ENCODE measurements at places on chromosomes 16 and 17.
A peak's percentile ranks its signal among the peaks of the same experiment; 100 is the strongest.

DNA sequence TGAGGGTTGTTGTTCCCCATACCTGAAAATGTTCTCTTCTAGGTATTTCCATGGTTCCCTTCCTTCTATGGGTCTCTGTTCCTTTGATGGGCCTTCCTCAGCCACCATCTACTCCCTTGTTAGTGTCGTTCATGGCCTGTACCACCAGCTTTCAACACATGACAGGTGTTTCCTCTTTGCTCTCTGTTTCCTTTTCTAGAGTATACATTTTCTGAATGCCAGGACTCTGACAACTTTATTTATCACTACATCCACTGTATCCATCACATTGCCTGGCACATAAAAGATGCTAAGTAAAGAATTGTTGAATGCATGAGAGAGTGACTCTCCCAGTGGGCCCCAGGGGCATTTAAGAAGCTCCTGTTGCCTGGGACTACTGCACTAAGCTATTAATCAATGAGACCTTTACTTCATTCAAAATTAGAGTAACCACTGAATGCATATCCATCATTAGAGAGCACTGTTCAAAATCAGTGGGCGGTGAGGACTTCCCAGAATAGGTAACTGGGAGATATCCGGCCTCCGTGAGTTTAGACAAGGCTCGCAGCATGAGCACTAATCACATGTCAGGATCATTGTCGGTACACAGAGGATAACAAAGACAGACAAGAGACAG lies 255.0 kb downstream of the CBLN1 start:
- DNase-seq = no peak

- DNase-seq = no peak
Measured at GRCh38 chr16:79404571-79404970, 196.0 kb downstream of the MAF start.

DNA sequence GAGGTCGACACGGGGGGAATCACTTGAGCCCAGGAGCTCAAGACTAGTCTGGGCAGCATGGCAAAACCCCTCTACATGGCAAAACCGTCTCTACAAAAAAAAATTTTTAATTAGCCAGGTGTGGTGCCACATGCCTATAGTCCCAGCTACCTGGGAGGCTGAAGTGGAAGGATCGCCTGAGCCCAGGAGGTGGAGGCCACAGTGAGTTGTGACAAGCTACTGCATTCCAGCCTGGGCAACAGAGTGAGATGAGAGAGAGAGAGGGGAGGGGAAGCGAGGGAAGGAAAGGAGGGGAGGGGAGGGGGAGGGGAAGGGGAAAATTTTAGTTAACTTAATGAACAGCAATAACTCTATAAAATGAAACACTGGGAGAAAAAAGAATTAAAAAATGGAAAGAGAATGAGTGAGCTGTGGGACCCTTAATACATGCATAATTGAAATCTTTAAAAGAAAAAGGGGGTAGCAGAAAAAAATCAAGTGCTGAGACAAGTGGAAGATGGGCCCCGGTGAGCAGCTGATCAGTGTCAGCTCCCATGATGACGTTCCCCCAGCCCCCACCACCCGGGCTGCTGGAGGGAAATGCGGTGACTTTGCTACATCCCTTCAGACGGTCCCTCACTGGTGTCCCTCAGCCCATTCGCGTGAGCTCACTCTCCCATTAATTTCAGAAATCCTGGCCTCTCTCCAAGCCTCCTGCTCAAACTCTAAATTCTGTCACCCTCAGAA lies 2.7 kb downstream of the ASGR2 start:
- DNase-seq = no peak

GRCh38 chr17:51305182-51305581 lies 44.8 kb downstream of the UTP18 start:
- DNase-seq = no peak

GRCh38 chr17:29210879-29211278 lies 30.7 kb upstream of the MYO18A start:
- DNase-seq = no peak

- DNase-seq = no peak
Measured at GRCh38 chr16:11355862-11356261, 10.6 kb downstream of the RMI2 start.

DNA sequence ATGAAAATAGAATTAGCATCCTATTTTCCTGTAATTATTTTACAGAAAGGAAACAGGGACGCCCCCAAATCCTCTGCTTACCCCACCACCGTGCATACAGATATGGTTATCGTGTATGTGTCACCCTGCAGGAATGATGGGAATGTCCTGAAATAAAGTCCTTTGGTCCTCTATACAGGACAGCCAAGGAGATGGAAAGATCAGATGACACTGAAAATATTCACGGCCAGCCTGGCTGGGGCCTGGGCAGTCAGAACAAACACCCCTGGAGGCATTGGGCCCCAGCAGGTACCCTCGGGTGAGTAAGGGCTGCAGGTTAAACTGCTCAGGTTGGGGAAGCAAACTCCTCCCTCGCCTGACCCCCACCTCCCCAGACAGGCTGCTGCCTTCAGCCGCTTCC lies 368.0 kb downstream of the FOXL1 start:
- no peak for DNase-seq

DNA sequence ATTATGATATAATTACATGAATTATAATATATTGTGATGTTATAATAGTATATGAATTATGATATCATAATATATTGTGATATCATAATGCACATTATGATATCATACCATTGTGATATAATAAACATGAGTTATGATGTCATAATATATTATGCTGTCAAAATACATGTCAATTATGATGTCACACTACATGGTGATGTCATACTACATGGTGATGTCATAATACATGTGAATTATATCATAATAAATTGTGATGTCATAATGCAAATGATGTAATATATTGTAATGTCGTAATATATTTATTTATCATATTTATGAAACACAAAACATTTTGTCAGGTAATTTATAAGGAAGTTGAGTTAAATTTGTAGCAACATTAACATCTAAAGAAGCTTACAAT lies 1950.1 kb downstream of the TP53TG3F start:
- DNase-seq = no peak

- DNase-seq = no peak
Measured at GRCh38 chr16:88870608-88871348, 4.3 kb upstream of the PABPN1L start.

GRCh38 chr17:6299275-6299674 lies 135.6 kb downstream of the AIPL1 start:
- DNase-seq = no peak

DNA sequence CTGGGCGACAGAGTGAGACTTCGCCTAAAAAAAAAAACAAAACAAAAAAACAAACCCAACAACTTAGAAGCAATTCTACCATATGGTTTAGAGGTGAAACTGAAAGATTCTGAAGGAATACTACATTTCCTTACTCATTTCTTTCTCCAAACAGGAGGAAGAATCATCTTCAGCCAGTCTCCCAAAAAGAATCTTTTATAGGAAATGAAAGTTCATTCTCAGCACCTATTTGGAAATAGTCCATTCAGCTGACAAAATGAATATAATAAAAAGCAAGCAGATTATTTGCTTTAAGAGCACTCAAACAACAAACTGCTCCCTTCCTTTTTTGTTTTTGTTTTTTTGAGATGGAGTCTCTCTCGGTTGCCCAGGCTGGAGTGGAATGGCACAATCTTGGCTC lies 17.7 kb downstream of the GRB2 start:
- no peak for DNase-seq

DNA sequence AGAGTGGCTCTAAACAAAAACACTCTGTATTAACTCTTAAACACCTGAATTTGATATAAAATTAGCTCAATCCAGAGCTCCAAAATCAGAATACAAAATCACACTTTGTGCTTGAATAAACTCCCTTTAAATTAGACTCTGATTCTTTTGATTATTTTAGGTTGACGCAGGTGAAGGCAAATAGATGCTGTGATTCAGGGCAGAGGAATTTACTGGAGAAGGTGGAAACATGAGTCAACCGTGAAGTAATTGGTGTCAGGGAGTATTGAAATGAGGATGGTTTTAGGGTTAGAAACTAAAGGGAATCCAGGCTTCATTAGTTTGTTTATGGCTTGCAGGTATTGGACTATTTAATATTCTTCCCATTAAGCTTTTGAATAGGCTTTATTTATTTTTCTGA lies 37.1 kb upstream of the TEKT1 start:
- no peak for DNase-seq

DNA sequence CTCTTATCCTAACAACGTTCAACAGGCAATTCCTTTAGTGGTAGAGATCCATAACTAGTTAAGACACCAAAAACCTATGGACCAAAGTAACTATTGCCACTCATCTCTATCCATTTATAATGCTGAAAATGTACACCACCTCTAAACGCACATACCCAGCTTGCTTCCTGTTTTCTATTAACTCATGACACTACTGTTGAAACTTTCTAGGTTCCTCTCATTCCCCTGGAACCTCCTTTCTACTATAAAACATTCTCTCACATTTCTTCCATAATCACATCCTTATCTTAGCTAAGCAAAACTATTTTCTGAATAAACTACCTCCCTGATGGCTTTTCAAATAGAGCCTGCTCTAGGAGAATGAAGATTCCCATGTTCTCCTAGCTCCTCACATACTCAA lies 42.9 kb upstream of the KSR1 start:
- DNase-seq = no peak

- DNase-seq = peak; percentile 15
Measured at GRCh38 chr17:1058423-1059130, 61.6 kb downstream of the TIMM22 start.

DNA sequence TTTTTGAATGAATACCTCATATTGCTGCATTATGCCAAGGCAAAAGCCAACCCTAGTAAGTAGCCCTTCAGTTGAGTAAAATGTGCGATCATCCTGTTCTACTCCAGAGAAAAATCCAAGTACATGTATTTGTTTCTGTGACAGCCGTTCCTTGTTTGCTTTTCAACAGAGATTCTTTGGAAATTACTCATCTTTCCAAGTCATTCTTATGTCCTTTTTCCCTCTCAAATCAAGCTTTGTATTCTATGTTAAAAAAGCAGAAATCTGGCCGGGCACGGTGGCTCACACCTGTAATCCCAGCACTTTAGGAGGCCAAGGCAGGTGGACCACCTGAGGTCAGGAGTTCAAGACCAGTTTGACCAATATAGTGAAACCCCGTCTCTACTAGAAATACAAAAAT lies 112.9 kb upstream of the HAS3 start:
- DNase-seq = no peak

DNA sequence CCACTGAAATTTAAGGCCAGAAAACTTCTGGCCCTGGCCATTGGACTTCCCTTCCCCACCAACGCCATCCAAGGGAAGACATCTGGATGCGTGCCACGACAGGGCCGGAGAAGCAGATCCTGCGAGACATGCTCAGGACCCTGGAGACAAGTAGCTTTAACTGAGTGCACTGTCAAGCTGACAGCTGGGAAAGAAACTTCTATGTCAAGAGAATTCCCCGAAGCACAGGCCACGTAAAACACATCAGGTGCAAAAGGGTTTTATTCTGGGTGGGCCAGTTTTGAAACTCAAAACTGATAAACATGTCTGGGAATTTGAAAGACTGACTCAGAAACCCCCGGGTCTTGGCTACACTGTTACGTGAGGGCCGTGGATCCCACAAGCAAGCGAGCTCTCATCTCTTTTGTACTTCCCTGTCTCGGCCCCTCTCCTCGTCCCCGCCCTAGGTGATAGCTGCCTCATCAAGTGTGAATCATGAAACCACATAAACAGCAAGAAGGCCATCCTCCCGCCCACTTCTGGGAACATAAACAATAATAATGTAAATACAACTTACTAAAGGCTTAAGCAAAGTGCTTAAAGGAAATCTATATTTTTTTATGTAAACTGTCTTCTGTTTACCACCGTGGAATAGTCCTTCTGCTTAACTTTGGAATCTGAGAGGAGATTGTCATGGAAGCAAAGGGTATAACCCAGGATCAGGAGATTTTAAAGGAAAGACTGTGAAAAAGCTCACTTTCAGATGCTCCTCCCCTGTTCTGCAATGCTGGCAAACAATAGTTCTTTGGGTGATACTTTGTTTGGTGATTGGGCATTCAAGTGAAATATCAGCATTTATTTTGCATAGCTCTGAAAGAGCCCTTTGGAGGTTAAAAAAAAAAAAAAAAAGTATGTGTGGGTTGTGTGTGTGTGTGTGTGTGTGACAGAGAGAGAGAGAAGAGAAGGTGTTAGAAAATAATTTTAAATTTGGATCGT lies 406.0 kb upstream of the MAF start:
- DNase-seq = no peak

- no peak for DNase-seq
Measured at GRCh38 chr17:77233635-77234334, 93.0 kb downstream of the SEC14L1 start.

DNA sequence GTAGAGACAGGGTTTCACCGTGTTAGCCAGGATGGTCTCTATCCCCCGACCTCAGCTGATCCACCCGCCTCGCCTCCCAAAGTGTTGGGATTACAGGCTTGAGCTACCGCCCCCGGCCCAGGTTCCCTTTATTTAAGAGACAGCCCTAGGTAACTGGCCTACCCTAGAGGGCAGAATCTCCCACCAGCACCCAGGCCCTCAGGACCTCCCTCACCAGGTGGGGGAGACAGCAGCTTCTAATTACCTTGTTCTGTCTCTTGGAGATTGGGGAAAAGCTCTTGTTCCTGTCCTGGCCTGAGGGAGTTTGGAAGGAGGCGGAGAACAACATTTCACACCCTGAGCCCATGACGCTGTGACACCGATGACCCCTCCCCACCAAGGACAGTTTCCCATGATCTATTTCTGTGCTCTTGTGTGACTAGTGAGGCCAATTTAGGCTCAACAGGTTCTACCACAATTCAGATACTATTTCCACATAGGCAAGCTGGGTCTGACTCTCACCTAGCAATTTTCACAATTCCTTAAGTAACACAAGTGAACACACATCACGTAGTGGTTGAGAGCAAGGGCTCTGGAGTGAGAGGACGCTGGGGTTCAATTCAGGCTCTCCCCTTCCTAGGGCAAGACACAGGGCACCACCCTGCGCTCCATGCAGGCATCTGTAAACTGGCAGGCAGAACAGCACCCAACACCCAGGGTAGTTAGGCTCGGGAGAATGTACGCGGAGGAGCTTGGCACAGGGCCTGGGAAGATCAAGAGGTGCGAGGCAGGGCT lies 20.4 kb downstream of the HDAC5 start:
- no peak for DNase-seq

- DNase-seq = no peak
Measured at GRCh38 chr16:48188449-48189102, 32.8 kb upstream of the ABCC12 start.

GRCh38 chr17:17228521-17229279 lies 8.3 kb downstream of the FLCN start:
- no peak for DNase-seq

GRCh38 chr17:17402558-17402957 lies 74.2 kb upstream of the MED9 start:
- DNase-seq = no peak

GRCh38 chr16:20385844-20386832 lies 18.4 kb downstream of the PDILT start:
- peak; percentile 20 for DNase-seq

GRCh38 chr17:78748730-78749317 lies 33.2 kb downstream of the CYTH1 start:
- peak; percentile 63 for DNase-seq

GRCh38 chr17:62714016-62714777 lies 86.7 kb downstream of the MRC2 start:
- DNase-seq = no peak

- no peak for DNase-seq
Measured at GRCh38 chr17:1800240-1800639, 29.5 kb downstream of the SMYD4 start.

All from activated CD4-positive, alpha-beta T cell treated with anti-CD3 and anti-CD28 coated beads for 1 hour (primary cell).